NCI-H1105 treated with DMSO at 0.1 percent for 48 hours (cell line): ENCODE measurements at places on chromosomes 6 and 20.

GRCh38 chr6:21064756-21065340 is 528.7 kb upstream of the SOX4 start:
- no peak for DNase-seq

- DNase-seq, result no peak
These were observed 335.4 kb upstream of the ID4 start for GRCh38 chr6:19501737-19502245.

- no peak for DNase-seq
These were observed 38.0 kb downstream of the XRN2 start for GRCh38 chr20:21340991-21341697.

DNA sequence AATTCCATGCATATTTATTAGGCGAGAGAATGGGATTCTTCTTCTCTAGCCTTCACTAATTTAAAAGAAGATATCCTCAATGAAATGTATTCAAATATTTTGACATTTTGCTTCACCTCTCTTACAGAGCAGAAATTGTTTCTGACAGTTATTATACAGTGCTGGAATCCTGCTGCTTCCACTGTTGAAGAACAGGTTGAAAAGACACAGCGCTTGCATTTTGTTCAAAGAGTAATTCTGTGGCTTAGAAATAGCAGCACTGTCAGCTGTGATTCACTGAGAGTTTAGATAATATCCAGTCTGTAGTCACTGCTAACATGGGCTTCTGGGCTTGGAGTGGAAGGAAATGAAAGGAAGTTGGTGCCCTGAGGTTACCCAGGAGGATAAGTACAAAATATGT is 117.1 kb upstream of the FBXL4 start:
- no peak for DNase-seq

DNA sequence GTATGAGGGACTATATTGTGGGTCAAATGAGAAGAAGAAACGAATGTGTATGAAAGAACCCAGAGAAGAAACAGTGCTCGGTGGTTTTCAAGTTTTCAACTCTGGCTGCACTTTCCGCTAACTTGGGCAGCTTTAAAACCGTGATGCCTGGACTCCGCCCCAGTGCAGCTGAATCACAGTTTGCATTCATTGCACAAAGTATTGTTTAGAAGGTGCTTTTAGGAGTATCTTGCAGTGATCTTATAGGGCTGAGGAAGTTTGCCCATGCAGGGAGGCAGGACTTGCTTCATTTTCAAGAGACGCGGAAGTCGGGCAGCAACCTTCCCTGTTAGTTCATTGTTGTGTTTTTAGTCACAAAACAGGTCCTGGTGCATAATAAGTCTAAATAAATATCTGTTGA is 52.7 kb downstream of the RSPH3 start:
- no peak for DNase-seq

- DNase-seq, result no peak
These were observed 51.1 kb downstream of the RALGAPB start for GRCh38 chr20:38523697-38524096.

DNA sequence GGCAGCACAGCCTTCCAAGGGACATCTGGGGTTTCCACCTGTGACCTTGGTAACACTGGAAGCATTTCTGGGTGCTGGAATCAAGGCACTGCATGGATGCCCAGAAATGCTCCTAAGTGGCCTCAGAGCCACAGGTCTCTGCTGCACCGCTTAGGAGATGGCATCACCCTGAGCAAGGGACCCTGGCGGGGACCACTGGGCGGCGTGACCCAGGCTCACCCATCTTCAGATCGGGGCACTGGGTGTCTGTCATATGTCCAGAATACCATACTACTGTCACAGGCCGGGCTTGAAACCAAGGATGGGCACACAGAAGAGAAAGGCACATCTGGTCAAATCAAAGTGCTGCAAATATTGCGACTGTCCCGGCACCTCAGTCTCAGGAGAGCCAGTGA is 45.9 kb downstream of the SSR1 start:
- DNase-seq, result no peak

GRCh38 chr6:138088326-138088762 is 18.9 kb downstream of the PERP start:
- peak; percentile 86 for DNase-seq

GRCh38 chr6:33170176-33171015 is 21.9 kb downstream of the COL11A2 start:
- DNase-seq, result no peak

DNA sequence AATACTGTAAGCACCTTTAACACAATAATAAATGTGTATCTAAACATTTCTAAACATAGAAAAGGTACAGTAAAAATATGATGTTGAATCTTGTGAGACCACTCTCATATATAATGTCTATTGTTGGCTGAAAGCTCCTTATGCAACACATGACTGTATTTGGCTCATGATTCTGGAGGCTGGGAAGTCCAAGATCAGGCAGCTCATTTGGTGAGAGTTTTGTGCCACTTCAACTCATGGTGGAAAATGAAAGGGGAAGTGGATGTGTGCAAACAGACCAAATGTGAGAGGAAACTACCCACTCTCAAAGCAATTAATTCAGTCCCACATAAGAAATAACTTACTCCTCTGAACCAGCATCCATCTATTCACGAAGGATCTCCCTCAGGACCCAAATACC is 257.7 kb upstream of the OPRM1 start:
- DNase-seq, result no peak

GRCh38 chr6:143742070-143742954 is 64.5 kb downstream of the PHACTR2 start:
- DNase-seq, result no peak

DNA sequence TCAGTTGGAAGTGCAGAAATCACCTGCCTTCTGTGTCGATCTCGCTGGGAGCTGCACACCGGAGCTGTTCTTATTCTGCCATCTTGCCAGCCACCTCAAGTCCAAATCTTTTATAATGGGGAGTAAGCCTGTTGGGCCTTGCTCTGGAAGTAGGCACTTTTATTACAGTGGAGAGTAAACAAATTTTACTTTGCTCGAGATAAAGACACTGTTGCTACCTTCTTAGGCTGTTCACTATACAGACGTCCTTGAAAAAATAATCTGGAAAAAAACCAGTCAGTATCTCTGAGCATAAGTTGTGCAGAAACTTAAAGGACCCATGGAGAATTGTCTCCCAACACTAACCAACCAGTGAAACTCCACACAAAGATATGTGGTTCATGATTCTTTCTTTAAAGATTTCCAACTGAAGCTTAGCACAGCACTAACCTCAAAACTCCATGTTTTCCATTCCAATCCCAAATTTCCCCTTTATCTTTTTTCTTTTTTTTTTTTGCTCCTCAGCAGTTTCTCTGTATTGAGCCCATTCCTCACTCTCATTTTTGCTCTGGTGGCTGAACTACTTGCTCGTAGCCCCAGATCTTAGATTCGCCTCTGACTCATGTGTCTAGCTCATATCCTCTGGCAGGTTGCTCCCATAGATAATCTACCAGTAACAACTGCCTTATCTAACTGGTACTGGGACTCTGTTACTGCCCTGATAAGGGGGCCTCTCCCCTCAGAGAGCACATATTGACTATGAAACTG is 34.3 kb upstream of the COL9A1 start:
- DNase-seq, result no peak

- no peak for DNase-seq
These were observed 326.4 kb upstream of the KHDRBS2 start for GRCh38 chr6:62612471-62612870.

DNA sequence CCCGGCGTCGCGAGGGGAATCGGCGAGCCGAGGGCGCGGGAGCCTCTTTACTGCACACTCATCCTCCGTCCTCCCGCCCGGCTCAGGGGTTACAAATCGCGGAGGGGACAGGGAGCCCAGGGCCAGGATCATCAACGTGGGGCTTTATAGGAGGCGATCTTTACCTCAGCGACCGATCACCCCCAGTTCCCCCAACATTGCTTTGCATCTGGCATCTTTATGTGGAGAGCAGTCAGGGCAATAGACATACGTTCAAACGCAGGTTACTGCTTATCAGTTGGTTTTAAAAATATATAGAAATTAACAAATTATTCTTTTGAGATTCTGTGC is 634 bp downstream of the HSF2 start:
- no peak for DNase-seq

DNA sequence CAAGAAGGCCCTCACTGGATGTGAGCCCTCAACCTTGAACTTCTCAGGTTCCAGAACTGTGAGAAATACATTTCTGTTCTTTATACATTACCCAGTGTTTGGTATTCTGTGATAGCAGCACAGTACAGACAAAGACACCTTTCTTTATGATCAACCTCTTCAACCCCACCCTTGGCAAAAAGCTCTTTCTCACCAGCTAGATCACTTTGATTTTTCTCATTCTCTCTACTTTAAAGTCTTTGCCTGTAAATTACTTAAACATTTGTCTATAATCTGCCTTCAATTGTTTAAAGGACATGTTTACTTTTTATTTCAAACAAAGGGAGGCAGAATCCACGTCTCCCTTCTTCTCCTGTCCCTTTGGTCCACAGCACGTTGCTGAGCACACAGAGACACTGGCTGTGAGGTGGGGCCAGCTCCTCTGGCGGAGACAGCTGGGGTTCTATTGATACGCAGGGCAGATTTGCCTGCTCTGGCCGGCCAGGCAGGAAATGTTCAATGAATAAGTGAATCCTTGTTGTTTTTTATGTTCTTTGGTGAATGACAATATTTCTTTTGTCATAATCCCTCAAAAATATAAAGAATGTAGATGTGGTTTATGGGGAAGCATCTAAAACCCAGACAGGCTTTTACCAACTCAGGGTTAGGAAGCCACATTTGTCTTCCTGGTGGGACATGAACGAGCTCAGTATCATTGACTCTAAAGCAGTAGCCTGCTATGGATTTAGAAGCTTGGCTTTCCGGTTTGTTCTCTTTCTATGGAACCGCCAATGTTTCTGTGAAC is 52.9 kb downstream of the NEDD9 start:
- DNase-seq, result no peak

DNA sequence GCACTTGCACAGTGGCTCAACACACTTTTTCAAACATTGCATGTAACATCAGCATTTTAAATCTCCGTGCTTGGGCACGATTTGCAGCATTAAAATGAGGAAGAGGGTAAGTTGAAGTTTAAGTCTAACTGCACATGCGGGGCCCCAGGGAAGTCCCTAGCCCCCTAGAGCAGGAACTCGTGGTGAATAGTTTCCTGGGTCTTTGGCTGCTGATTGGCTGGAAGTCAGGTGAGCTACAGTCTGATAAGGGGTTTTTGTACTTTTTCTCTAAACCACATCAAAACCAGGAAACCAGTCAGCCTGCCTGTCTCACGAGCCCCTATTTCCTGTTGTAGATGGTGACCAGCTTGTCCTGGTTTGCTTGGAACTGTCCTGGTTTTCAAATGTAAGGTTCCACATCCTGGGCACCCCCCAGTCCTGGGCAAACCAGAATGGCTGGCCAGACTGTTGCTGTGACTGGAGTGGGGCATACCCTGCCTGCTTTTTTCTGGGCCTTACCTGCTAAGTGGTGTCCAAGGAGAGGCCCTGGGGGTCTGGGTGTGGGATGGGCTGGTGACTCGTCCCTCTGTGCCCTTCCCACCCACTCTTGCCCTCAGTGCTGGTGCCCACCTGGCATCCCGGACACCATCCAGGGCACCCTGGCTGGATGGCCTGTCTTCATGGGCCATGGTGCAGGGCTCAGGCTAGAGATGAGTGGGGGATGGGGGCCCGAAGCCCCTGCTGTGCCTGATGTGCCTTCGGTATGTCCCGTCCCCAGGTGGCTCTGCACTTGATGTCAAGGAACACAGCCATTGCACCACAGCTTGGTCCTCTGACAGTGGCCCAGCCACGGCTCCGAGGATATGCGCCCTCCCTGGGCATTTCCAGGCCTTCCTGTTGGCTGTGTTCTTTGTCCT is 31.8 kb downstream of the SUN5 start:
- DNase-seq, result no peak

DNA sequence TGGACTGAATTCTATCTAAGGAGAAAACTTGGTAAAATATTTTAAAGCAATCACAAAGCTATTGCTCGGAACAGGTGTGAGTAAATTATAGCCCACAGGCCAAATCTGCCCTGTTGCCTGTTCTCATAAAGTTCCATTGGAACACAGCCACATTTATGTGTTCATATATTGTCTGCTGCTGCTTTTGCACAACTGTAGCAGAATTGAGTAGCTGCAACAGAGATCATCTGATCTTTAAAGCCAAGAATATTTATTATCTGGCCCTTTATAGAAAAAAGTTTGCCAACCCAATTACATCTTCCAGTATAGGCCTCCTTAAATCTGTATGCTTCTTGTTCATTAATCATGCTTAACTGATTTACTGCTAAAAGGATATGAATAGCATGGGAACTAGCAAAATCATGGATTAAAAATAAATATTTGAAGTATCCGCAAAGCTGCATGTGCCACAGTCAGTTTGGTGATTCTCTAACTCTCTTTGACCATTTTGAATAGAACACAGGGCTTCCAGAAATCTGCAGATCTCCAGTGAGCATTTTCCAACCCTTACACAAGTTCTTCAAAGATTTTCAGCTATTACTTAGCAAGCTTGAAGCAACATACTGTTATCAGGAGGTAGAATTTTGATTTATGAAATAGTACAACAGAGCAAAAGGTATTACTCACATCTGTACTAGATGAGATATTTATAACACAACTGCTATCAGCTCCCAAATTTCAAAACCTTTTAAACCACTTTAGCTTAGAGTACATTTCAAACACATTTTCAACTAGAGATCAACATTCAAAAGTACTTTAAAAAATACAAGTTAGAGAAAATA is 312.6 kb upstream of the ID4 start:
- peak; percentile 61 for DNase-seq

- DNase-seq, result no peak
These were observed 64.3 kb upstream of the PAK5 start for GRCh38 chr20:9903048-9903655.

DNA sequence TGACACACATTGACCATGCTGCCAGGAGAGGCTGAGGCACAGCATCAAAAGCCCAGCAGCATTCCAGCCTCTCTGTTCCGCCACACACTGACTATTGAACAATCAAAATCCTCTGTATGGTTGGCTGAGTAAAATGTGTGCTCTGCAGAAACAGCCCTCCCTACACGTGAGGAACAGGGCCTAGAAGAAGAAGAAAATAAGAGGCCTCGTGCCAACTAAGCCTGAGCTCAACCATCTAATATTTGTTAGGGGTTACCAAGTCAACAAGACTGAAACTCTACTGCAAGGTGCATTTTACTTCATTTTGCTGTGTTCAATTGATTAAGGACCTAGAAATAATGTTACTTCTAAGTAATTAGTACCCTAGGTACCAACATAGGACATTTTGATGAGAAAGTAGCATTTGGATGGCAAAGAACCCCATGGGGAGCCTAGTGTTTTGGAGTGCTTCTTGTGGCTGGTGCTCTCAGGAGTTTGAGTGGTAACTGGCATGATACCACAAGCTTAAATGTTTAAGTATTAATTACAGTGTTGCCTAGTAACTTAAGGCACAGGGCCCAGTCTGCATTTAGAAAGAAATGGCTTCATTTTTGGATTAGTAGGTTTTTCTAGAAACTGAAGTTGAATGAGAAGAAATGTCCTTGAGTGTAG is 146.6 kb upstream of the PLN start:
- DNase-seq, result peak; percentile 31

- no peak for DNase-seq
These were observed 9.4 kb upstream of the TMEM14A start for GRCh38 chr6:52661551-52661950.

- DNase-seq, result no peak
These were observed 56.1 kb downstream of the TXLNB start for GRCh38 chr6:139235661-139236060.

- DNase-seq, result no peak
These were observed 330.1 kb upstream of the MARCKS start for GRCh38 chr6:113526995-113527394.
